Sigmoid colon (tissue), 7 donors: ENCODE measurements at places on chromosomes 16 and 17.

GRCh38 chr16:879461-879861, 78.9 kb upstream of the GNG13 start:
- peak; percentile 62 for DNase-seq

DNA sequence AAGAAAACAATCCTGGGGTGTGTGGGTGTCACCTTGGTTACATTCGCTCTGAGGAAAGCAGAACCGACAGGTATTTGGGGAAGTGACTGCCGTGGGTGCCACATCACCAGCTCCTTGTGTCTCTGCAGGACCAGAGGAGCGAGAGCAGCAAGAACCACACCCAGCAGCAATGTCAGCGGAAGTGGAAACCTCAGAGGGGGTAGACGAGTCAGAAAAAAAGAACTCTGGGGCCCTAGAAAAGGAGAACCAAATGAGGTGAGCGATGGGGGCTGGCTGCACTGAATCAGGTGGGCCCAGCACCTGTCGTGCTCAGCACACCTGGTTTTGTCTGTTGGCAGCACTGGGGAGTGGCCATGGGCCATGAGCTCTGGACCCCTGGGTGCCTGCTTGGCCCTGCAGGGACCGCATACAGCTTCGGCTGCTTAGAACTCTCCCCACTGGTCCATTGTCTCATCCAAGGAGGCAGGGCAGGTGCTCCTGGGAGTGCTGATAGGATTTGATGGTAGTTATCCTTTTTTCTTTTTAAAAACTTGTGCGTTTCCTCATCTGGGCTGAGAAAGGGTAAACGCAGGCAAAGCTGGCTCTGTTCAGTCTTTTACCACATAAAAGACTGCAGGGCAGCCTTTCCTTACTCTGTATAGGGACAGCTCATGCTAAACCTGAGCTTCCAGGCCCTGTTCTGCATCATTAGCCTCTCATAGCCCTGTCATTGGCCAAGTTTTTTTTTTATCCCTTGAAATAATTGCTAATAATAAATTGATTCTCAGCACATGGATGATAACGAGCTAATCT, 29.4 kb downstream of the HMOX2 start:
- no peak for DNase-seq

- no peak for DNase-seq
Measured at GRCh38 chr17:41404024-41404671, 6.7 kb upstream of the KRT31 start.

DNA sequence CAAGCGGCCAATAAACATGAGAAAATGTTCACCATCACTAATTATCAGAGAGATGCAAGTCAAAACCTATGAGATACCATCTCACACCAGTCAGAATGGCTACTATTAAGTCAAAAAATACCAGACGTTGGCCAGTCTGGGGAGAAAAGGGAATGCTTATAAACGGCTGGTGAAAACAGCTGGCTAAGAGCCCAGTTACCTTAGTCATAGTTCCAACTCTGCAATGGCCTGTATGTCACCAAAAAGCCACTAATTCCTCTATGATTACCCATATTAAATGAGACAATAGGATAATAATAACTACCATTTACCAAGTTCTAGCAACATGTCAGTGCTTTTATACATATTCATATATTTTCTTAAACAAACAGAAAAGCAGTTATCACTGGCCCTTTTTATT, 42.9 kb upstream of the CDRT4 start:
- DNase-seq = no peak
